ENCODE measurements at places on chromosomes 4 and X. TPM values are rescaled to one million over a fixed set of nuclear protein-coding genes. Genes with fewer than 3 reads are reported as not detected.

Gene WAS
- 0.12 TPM for total RNA-seq

Gene IL13RA2
- total RNA-seq: 451 TPM

Gene MBNL3
- total RNA-seq: 1.8 TPM

Gene KDR
- 18.2 TPM for total RNA-seq

Gene INTS6L
- 2.5 TPM for total RNA-seq

Gene TMSB15B
- total RNA-seq: 1.6 TPM

Gene P2RY10
- total RNA-seq: not detected

Gene MPC1L
- total RNA-seq: not detected

Gene ETDB
- total RNA-seq: not detected

Gene NXF3
- total RNA-seq: not detected

Gene TAF7L
- total RNA-seq: 0.26 TPM

Gene TIMM8A
- 2.9 TPM for total RNA-seq

Gene AFP
- 0.19 TPM for total RNA-seq

Gene TNMD
- not detected for total RNA-seq

Gene VCX3B
- not detected for total RNA-seq

Gene STK32B
- 4.1 TPM for total RNA-seq

Gene SH3RF1
- 35.0 TPM for total RNA-seq

Gene PDE5A
- 146 TPM for total RNA-seq

Gene RPL34
- 885 TPM for total RNA-seq

Gene ZMAT1
- total RNA-seq: 1.7 TPM

Gene RPS6KA6
- 1.3 TPM for total RNA-seq

Gene DDX53
- not detected for total RNA-seq

Gene ENAM
- total RNA-seq: 0.12 TPM

Gene SSX4B
- not detected for total RNA-seq

Gene ANK2
- total RNA-seq: 226 TPM

Gene FDCSP
- total RNA-seq: not detected

Gene KLKB1
- 0.26 TPM for total RNA-seq

Gene MSX1
- 9.4 TPM for total RNA-seq

Gene KLHL4
- 1.6 TPM for total RNA-seq

Gene SLC25A6
- 168 TPM for total RNA-seq

Gene SMIM10L2A
- 0.12 TPM for total RNA-seq

Gene HERC3
- total RNA-seq: 14.0 TPM

Gene S100P
- total RNA-seq: not detected

All from aortic smooth muscle cell (primary cell).